HT1080 (cell line): ENCODE measurements at places on chromosomes 4 and X. TPM values are rescaled to one million over a fixed set of nuclear protein-coding genes. Genes with fewer than 3 reads are reported as not detected.

Gene MTNR1A
- total RNA-seq: not detected in 2 replicates

Gene BLOC1S4
- total RNA-seq: 23.8 and 24.5 TPM in 2 replicates

Gene EMD
- 33.2 and 41.5 TPM in 2 replicates for total RNA-seq

Gene NPY2R
- total RNA-seq: not detected in 2 replicates

Gene LGI2
- total RNA-seq: 0.67 and 1.8 TPM in 2 replicates

Gene ADAMTS3
- 3.9 and 4.1 TPM in 2 replicates for total RNA-seq

Gene CFAP47
- total RNA-seq: under 0.01 and 0.10 TPM in 2 replicates
